ENCODE measurements at places on chromosomes 11 and 22.

DNA sequence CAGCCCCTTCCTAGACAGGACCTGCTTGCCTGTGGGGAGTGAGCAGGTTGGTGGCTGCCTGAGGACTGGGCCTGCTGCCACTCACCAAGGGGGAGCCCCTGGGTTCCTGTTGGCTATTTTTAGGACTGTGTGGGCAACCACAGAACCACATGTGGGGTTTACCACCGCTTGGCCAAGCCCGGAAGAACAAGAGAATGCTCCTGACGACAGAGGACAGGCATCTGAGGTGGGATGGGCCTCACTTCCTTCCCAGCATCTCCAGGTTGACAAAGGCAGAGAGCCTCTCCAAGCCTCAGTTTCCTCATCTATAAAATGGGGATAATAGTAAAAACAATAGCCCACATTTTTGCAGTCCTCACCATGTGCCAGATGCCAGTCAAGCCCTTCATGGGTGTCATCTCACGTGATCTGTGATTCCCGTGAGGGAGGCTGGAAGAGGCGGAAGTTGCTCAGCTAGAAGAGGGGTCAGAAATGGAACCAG lies 43.6 kb downstream of the LRRC32 start:
- DNase-seq = peak; percentile 77

DNA sequence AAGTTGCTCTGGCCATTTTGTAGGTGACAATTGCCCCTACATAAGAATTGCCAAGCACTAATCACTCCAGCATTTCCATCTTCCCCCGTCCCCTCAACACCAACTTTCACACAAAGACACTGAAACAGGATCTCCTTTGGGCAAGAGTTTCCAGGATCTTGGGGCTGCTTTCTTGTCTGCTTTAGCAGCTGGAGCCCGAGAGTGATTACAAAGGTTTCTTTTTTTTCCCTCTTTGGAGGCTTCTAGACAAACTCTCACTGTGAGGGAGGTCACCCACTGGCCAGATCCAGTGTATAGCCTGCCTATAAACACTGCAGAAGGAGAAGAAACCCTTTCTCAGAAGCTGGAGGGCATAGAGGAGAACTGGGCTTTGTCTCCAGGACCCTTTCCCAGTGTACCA lies 92.5 kb downstream of the APIP start:
- no peak for DNase-seq

DNA sequence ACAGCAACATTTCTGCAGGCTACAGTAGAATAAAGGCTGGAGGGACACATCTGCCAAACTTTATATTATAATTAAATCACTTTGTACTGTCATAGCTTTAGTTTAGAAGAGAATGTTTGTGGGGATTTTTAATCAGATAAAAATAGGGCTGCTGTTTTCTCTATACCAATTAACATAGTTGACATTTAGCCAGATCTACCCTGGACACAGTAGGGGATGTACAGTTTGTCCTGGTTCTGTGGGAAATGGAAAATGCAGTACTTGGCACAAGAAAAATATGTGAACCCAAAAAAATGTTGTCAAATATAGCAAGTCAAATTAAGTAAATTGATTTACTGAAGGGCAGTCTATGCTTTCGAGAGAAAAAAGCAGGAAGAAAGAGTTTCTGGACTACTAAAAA lies 20.8 kb upstream of the PICALM start:
- peak; percentile 87 for DNase-seq

GRCh38 chr11:121829159-121829643 lies 286.8 kb downstream of the BLID start:
- peak; percentile 100 for DNase-seq

- peak; percentile 85 for DNase-seq
Observed at GRCh38 chr11:123103326-123103980, 41.5 kb upstream of the HSPA8 start.

- no peak for DNase-seq
Observed at GRCh38 chr11:102600666-102601065, 24.5 kb downstream of the MMP20 start.

GRCh38 chr11:125138966-125139365 lies 25.6 kb upstream of the PKNOX2 start:
- no peak for DNase-seq

GRCh38 chr11:96259134-96259830 lies 83.7 kb downstream of the MAML2 start:
- peak; percentile 81 for DNase-seq

- no peak for DNase-seq
Observed at GRCh38 chr11:130651066-130651855, 202.8 kb downstream of the ADAMTS15 start.

DNA sequence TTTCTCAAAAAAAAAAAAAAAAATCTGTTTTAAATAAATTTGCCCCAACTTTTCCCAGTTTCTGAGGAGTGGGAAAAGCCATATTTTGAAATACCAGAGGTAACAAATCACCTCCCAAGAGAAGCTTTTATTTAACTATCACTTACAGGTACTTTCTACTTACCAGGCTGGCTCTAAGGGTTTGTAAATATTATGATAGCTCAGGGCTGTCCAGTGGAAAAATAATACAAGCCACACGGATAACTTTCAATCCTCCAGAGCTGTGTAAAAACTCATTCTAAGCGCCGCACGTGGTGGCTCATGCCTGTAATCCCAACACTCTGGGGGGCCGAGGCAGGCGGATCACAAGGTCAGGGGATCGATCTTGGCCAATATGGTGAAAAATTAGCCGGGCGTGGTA lies 5.6 kb upstream of the SEC14L4 start:
- DNase-seq = no peak

DNA sequence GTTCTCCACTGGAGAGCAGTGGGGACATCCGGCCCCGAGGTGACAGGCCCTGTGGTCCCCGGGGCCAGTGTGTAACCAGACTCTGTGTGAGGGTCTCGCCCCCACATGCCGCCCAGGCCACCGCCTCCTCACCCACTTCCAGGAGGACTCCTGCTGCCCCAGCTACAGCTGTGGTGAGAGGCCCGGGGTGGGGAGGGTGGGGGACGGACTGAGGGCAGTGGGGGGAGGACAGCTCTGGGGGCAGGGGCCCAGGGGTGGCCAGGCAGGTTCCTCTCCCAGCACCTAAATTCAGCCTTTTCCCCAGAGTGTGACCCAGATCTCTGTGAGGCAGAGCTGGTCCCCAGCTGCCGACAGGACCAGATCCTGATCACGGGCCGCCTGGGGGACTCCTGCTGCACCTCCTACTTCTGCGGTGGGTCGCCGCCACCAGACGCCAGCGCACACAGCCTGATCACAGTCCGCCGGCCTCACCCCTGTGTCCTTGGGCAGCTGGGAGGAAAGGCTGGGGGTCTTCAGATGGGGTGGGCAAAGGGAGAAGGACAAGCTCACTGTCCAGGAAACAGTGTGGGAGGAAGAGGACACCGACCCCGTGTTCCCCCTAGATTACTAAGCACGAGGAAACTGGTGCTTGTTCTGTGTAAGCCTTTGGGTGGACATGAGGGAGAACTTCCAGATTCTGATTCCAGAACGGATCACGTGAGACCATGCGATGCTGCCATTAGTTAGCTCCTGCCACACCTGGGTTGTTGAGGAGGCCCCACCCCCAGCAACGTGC lies 84.4 kb upstream of the MYOD1 start:
- no peak for DNase-seq

DNA sequence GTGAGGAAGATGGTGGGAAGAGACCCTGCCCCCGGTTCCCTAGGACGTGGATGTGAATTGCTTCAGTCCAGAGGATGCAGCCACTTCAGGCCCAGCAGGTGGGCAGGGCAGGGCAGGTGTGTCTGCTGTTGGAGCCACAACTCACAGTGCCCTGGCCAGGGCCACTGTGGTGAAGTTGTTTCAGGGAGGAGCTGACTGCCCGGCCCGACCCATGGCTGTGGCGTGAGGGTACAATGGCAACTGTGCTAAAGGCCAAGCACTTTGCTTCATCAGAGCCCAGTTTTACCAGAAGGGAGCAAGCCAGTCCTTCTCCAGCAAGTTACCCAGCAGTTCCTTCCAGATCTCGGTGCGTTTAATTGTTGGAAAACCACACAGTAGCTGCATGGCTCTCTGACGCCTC lies 1174.4 kb downstream of the BRD1 start:
- no peak for DNase-seq

All from fibroblast of upper back skin (primary cell).